NCI-H1436 treated with DMSO at 0.1 percent for 48 hours (cell line): ENCODE measurements at places on chromosomes 4 and X.

DNA sequence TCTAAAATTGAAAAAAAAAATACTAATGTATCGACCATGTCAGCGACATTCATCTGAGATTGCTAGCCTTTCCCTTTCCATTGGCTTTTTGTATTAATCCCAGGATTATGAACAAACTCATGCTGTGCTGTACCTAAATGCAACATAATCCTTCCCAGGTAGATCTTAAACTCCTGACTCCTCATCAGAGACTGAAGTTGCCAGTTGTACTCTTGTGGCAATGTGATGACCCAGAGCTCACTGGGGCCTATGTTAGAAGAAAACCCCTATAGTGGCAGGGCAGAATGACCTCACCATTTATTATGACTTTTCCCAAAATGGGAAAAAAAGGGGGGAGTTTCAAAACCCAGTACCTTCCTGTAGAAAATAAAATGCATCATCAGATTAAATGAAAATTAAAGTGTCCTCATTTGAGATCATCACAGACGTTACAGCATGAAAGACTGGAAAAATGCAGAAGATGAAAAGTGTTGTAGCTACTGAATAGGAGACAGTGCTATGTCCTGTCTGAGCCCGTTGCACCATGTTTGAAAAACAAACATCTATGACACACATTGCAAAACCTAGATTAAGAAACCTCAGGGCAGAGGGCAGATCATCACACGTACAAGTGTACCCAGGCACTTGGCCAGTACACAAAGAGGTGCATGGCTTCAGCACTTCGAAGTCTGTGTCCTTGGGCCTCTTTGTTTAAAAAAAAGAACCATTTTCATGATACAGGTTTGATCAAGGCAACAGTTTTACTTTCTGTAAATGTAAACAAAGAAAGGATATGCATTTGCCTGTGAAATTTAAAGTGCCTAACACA, 6.8 kb upstream of the ACSL4 start:
- no peak for DNase-seq

- DNase-seq = no peak
Observed at GRCh38 chr4:169870507-169870906, 112.8 kb upstream of the HPF1 start.

DNA sequence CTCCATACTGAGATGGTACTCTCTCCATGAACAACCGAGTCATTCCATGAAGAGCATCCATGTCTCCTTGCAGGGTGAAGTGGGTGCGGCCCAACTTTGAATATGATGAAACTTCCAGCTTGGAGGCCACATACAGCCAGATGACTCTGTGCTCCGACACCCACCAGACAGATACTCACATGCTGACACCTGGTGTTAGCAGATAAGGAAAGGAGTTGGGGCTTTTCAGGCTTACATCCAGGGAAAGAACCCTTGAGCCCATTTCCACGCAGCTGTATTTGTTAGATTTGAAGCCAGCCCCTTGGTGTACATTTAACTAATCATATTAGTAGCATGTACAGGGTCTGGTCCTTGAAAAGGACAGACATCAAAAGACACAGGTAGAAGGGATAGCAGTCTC, 62.1 kb upstream of the PRRG3 start:
- DNase-seq = no peak

DNA sequence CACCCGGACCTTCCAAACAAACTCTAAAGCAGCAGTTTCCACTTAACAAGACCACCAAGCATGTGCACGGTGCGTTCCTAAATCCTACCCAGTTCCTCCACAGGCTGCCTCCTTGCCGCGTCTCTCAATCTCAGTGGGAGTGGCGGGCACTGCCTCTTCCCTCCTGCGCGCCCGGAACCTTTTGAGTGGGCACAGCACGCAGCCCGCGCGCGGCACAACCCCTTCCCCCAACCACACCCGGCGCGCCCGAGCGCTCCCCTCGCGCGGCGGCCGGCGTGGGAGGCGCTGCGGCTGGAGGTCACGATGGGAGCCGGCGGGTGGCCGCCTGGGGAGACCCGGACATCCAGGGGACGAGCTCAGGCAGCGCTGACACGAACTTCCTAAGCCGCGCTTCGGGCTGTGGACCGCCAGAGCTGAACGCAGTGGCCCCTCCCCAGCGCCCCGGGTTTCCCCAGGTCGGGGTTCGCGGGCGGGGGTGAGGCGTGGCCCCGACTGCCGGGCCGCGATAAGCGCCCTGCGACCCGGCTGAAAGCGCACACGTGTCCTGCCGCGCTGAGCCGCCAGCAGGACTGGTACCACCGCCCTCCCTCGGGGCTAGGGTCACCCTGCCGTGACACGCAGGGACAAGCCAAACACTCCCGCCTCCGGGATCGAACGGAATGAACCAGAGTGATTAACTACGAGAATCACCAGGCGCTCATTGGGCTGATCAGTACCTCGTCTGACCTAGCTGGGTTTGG, at the start of gene ABCG2:
ABCG2 (minus strand) TSS at position 151 of the 740 bp plus-strand sequence. CDS start 18,644 bp downstream, outside the sequence.
- DNase-seq = no peak

DNA sequence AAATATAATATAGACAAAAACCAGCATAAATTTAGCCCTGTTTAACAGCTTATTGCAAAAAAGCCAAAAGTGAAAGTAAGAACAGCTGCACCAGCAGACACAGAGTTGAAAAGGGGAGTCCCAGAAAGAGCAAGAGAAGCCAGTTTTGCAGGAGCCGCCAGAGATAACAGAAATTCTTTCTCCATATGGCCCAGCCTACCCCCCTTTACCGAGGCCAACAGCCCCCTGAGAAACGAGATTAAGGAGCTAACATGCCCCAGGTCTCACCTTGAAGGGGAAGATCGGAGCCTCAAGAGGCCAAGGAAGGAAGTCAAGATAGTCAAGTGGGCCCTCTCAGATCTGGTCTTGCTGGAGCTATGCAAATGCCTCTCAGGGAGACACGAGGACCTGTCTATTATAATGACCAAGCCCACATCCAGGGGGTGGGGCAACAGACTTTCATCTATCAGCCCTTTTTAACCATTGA, 4.8 kb downstream of the ACOX3 start:
- no peak for DNase-seq

DNA sequence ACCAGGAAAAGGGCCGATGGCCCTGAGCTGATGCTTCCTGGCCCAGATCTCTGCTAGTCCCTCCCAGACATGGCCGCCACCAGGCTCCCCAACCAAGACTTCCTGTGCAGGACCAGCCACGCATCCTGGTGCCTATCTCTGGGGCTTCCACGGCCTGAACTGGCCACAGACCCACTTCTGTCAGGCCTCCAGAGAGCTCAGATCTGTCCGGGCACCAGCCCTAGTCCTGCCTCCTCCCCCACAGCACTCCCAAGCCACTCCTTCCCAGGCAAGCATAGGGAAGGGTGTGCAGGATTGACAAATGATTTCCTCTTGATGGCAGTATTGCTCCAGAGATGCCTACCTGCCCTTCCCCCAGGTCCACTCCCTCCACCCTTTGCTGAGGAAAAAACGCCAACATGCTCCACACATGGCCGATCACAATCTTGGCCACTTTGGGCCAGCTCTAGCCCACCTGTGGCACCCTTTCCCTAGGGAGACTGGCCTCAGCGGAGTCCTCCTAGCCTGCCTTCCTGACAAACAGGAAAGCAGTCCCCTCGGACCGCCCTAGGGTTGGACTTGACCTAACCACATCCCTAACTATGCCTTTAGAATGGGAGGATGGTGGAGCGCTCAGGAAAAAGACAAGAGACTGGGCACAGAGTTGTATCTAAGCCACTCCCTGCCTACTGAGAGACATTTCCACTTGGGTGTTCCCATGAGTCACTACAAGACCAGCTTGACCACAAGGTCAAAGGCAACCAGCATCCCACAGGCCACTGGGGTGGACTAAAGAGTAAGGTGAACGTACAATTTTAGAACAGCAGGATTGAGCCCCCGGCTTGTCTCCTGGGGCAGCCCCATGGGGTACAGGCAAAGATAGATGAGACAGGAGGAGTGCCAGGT, 277.5 kb upstream of the AGTR2 start:
- DNase-seq = no peak

DNA sequence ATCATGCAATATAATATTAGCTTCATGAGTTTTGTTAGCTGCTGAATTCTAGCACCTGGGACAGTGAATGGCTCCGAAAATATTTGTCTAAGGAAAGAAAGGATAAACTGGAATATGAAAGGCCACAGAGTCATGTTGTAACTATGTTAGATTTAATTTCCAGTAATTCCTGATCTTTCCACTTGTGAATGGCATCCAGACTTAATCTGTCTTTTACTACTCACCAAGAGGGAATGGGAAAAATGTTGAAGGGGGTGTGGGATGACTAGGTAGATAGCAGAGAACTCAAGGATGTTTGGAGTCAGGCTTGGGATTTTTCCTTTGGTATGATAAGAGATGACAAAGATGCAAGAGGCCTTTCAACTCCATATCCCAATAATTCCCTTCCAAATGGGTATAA, 9.4 kb downstream of the ADH6 start:
- DNase-seq = no peak

- DNase-seq = no peak
Observed at GRCh38 chr4:185272245-185272644, 62.8 kb downstream of the SNX25 start.
